ENCODE measurements at places on chromosomes 11 and 22. TPM values are rescaled to one million over a fixed set of nuclear protein-coding genes. Genes with fewer than 3 reads are reported as not detected.
A peak's percentile ranks its signal among the peaks of the same experiment; 100 is the strongest.

- no peak within 1 kb of the TSS for H3K4me3 ChIP-seq
- DNase-seq = peak; percentile 88
- no peaks in the 10 kb centered on the region for H3K36me3 ChIP-seq
- peaks cover 6% of the 10 kb centered on the region for H3K4me1 ChIP-seq
- H3K27ac ChIP-seq = peak within 1 kb of the TSS; percentile 20
Observed at GRCh38 chr22:36201630-36202319, at the start of gene APOL4. Gene APOL4, minus strand, starts transcription at chr22:36201809. Its CDS starts 75 bp downstream, at chr22:36201734.

GRCh38 chr11:64848826-64849597 is 4.6 kb upstream of the CDC42BPG start:
- peaks cover 10% of the 10 kb centered on the region for H3K27me3 ChIP-seq
- DNase-seq = no peak

DNA sequence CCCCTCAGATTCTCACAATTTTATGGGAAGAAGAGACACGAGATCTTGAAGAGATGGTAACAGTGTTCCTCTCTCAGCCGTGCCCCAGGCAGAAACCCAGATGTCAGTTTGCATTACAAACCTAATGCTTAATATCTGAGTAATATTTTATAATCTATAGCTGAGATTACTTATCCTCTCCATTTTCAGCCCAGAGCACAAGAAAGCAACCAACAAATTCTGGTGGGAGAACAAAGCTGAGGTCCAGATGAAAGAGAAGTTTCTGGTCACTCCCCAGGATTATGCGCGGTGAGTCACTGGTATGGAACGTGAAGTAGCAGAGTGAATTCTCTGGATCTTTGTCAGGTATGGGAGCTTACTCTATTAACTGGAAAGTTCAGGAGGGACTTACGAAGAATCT is 884 bp downstream of the CENATAC start:
- peak overlapping the region; percentile 96 for H3K4me3 ChIP-seq
- H3K27ac ChIP-seq = peak overlapping the region; percentile 94
- DNase-seq = no peak
- H3K27me3 ChIP-seq = no peaks in the 10 kb centered on the region
- H3K4me1 ChIP-seq = peaks cover 31% of the 10 kb centered on the region

DNA sequence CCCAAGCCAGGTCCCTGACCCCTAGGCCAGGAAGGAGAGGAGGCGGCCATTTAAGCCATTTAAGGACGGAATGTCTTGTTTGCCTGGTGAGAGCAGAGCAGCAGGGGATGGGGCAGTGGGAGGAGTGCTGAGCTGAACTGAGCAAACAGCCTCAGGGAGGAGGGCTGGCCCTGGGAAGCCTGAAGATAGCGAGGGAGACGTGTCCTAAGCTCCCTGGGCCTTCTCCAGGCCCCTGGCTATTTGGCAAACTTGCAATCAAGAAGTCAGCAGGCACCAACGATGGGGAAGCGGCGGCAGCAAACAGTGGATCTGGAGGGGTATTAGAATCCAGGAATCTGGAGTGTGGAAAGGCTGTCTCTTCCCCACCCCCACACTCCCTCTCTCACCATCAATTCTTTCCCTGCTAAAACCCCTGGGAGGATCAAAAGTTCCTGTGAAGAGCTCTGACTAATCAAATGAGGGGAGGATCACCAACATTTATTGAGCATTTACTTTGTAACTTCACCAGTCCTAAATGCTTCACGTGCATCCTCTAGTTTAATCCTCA is 8.8 kb downstream of the BCL9L start:
- H3K4me1 ChIP-seq = peaks cover 100% of the 10 kb centered on the region
- H3K27ac ChIP-seq = peak overlapping the region; percentile 95
- peak; percentile 90 for DNase-seq
- H3K27me3 ChIP-seq = no peaks in the 10 kb centered on the region

DNA sequence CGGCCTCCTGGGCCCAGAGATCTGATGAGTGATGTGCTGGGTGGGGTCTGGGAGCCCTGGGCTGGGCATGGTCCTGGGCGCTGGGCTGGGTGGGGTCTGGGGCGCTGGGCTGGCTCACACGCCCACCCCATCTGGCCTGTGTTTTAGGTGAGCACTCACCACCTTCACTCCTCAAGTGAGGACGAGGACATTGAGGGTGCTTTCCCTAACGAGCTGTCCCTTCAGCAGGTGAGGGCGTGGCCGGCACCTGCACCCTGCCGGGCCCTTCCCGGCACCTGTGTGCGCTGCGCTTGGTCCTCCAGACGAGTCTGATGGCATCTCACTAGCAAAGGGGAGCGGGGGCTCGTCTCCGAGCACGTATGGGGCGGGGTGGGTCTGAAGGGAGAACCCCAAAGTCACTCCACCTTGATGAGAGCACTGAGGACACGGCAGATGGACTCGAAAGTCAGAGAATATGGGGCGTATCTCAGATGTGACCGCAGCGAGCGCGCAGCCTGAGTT is 37.9 kb downstream of the SBF1 start:
- peaks cover 75% of the 10 kb centered on the region for H3K36me3 ChIP-seq
- no peak overlapping the region for H3K27ac ChIP-seq
- no peak for DNase-seq
- no peak overlapping the region for H3K4me3 ChIP-seq
- H3K27me3 ChIP-seq = no peaks in the 10 kb centered on the region
- H3K4me1 ChIP-seq = no peaks in the 10 kb centered on the region

DNA sequence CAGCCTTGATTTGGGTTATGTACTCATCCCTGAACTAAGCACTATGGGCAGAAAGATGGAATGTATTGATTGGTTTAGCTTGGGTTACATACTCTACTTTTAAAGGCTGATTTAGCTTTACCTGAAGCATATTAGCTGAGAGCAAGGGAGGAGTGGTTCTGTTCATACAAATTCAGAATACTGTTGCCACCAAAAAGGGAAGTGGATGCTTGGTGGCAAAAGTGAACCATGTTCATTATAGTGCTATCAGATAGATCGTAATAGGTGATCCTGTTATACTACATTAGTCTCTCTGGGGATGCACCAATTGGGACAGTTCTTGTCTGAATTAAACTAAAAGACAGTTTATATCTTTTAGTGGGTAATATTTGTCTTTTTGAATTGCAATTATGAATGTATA is 44.5 kb upstream of the RRM1 start:
- no peaks in the 10 kb centered on the region for H3K4me1 ChIP-seq
- DNase-seq = no peak
- H3K36me3 ChIP-seq = no peaks in the 10 kb centered on the region
- no peak overlapping the region for H3K27ac ChIP-seq
- H3K4me3 ChIP-seq = no peak overlapping the region
- no peaks in the 10 kb centered on the region for H3K27me3 ChIP-seq

DNA sequence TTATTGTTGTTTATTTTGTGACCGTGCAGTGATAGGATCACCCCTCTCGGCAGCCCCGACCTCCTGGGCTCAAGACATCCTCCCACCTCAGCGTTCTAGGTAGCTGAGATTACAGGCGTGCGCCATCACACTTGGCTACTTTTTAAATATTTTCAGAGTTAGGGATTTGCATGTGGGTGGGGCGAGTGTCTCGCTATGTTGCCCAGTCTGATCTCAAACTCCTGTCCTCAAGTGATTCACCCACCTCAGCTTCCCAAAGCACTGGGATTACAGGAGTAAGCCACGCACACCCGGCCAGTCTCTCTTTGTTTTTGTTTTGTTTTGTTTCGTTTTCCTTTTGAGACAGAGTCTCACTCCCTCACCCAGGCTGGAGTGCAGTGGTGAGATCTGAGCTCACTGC is 1.2 kb upstream of the INTS5 start:
- H3K27me3 ChIP-seq = no peaks in the 10 kb centered on the region
- H3K4me3 ChIP-seq = no peak overlapping the region
- peaks cover 15% of the 10 kb centered on the region for H3K4me1 ChIP-seq
- no peak for DNase-seq
- no peak overlapping the region for H3K27ac ChIP-seq

- H3K27me3 ChIP-seq = no peaks in the 10 kb centered on the region
- no peak overlapping the region for H3K4me3 ChIP-seq
- H3K36me3 ChIP-seq = no peaks in the 10 kb centered on the region
- H3K4me1 ChIP-seq = peaks cover 8% of the 10 kb centered on the region
- no peak for DNase-seq
- H3K27ac ChIP-seq = no peak overlapping the region
Observed at GRCh38 chr11:79241205-79241851, 199.5 kb downstream of the TENM4 start.

GRCh38 chr22:50503475-50504145 is 3.9 kb downstream of the LMF2 start:
- H3K27me3 ChIP-seq = no peaks in the 10 kb centered on the region
- H3K36me3 ChIP-seq = peaks cover 36% of the 10 kb centered on the region
- peaks cover 18% of the 10 kb centered on the region for H3K4me1 ChIP-seq
- no peak overlapping the region for H3K27ac ChIP-seq
- peak; percentile 69 for DNase-seq
- H3K4me3 ChIP-seq = no peak overlapping the region

GRCh38 chr11:86625544-86625943 is 46.9 kb downstream of the ME3 start:
- H3K4me1 ChIP-seq = no peaks in the 10 kb centered on the region
- H3K27ac ChIP-seq = peak overlapping the region; percentile 81
- no peaks in the 10 kb centered on the region for H3K36me3 ChIP-seq
- no peak for DNase-seq

GRCh38 chr11:60919956-60920355 is 4.3 kb upstream of the TMEM132A start:
- no peak for DNase-seq
- no peak overlapping the region for H3K27ac ChIP-seq
- peaks cover 41% of the 10 kb centered on the region for H3K36me3 ChIP-seq
- no peak overlapping the region for H3K4me3 ChIP-seq

DNA sequence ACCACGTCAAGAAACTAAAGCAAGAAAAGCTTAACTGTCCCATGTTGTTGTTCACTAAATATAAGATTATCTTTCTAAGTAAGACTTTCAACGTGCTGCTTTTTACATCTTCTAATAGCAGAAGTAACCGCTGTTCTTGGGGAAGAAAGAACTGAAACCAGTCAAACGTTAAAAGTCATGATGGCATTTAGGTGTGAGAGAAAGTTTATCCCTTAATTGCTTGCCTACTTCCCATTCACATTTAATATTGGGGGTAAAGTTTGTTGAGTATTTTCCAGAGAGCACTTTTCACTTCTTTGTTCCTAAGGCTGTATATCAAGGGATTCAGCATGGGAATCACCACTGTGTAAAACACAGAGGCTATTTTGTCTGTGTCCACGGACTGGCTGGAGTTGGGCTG is 970 bp downstream of the OR5B21 start:
- no peak overlapping the region for H3K27ac ChIP-seq
- no peaks in the 10 kb centered on the region for H3K27me3 ChIP-seq
- H3K4me1 ChIP-seq = no peaks in the 10 kb centered on the region
- no peak for DNase-seq
- H3K4me3 ChIP-seq = no peak overlapping the region

DNA sequence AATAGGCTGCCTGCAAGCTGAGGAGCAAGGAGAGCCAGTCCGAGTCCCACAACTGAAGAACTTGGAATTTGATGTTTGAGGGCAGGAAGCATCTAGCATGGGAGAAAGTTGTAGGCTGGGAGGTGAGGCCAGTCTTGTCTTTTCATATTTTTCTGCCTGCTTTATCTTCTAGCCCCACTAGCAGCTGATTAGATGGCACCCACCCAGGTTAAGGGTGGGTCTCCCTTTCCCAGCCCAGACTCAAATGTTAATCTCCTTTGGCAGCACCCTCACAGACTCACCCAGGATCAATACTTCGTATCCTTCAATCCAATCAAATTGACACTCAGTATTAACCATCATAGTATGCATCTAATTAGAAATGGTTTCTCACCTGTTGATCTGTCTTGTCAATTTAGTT is 5.0 kb upstream of the COX8A start:
- peaks cover 5% of the 10 kb centered on the region for H3K27me3 ChIP-seq
- DNase-seq = no peak
- H3K4me1 ChIP-seq = no peaks in the 10 kb centered on the region

Gene SHANK2
- total RNA-seq = 43.8 TPM

Gene KCNQ1OT1
- total RNA-seq = 1.4 TPM

Gene APOA5
- not detected for total RNA-seq

Gene CECR2
- 1.8 TPM for total RNA-seq

Gene LARGE2
- not detected for total RNA-seq

Gene C11orf21
- not detected for total RNA-seq

Gene DRICH1
- not detected for total RNA-seq

Gene FAM111A
- total RNA-seq = 26.0 TPM

Gene TRABD
- 15.3 TPM for total RNA-seq

Gene TPP1
- total RNA-seq = 47.9 TPM
